Naive thymus-derived CD4-positive, alpha-beta T cell (primary cell): ENCODE measurements at places on chromosomes 1 and 21.

GRCh38 chr1:152946248-152946647 lies 758 bp upstream of the SPRR5 start:
- DNase-seq, result no peak

DNA sequence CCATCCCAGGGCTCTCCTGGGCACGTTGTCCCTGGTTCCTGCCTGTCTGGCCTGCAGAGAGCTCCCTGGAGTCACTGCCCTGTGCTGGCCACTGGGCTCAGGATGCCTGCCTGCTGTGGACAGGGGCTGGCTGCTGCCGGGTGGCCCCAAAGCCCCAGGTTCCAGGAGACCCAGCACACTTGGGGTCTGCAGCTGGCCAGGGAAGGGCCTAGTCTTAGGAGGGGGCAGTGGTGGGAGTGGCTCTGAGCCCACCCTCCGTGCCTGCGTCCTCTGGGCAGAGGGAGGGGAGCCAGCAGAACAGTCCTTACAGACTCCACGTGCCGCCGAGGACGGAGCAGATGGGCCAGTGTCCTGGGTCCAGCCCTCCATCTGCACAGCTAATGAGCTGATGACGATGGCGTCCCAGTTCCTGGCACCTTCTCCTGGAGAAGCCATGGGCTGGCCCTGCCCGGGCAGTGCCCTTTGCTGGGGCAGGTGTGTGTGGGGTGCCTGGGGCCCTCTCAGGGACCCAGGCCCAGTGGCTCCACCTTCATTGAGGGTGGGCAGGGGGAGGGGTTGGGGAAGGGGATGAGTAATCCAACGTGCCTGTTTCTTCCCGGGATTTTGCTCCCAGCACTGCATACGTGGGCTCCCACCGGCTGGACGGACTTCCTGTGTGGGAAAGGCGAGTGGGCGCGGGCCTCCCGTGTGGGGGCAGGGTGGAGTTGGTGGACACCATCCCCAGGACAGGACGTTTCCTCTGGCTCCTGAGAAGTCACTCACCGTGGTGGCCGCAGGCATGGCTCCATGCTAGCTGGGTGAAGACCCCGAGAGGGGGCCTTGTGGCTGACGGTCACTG lies 6.8 kb upstream of the PLCH2 start:
- no peak for DNase-seq

DNA sequence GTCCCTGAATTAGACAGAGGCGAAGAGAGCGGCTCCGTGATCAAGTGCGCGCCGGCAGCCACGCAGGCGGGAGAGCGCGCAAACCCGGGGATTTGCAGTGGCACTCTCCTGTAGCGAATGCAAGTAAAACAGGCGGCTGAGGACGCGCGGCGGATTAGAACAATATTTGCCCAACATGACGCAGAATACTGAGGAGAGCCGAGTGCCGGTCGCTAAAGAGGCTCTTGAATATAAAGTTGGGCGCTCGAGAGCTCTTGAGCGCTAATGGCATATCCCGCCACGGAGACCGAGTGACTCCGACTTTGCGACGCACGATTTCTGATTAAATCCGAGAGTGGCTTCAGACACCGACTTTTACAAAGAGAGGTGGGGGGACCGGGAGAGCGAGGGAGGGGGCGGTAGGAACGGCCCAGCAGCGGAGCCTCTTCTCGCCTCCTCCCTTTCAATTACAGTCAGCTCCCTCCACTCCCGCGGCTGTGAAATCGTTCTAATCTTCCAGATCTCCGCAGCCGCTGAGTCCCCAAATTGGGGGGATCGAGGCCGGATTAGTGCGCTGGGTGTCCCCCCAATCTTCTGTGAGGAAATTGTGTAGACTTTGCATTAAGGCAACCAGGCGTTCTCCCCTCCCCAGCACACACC lies 2.3 kb downstream of the PAX7 start:
- no peak for DNase-seq

GRCh38 chr1:232486454-232487207 lies 143.3 kb downstream of the SIPA1L2 start:
- no peak for DNase-seq

DNA sequence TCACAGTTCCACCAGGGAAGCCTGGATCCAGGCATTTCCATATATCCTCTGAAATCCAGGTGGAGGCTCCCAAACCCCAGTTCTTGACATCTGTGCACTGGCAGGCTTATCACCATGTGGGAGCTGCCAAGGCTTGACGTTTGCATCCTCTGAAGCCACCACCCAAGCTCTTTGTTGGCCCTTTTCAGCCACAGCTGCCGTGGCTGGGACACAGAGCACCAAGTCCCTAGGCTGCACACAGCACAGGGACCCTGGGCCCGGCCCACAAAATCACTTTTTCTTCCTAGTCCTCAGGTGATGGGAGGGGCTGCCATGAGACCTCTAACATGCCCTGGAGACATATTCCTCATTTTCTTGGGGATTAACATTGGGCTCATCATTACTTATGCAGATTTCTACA lies 22.3 kb downstream of the RNPC3 start:
- no peak for DNase-seq

- DNase-seq, result no peak
These were observed 14.0 kb upstream of the GNG4 start for GRCh38 chr1:235663628-235664027.

GRCh38 chr1:237748171-237748960 lies 142.4 kb downstream of the ZP4 start:
- DNase-seq, result no peak

- DNase-seq, result no peak
These were observed 369.6 kb downstream of the RYR2 start for GRCh38 chr1:237411621-237412020.

DNA sequence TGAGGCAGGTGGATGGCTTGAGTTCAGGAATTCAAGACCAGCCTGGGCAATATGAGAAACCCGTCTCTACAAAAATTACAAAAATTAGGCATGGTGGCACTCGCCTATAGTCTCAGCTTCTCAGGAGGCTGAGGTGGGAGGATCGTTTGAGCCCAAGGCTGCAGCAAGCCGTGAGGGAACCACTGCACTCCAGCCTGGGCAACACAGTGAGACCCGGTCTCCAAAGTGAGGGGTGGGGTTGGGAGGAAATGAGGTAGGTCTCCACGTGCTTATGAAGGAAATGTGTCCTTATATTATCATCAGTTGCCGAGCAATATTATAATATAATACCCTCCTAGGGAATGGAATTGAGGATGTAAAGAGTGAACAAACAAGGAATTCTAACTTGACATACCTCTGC lies 2.7 kb downstream of the TMEM50B start:
- DNase-seq, result no peak

DNA sequence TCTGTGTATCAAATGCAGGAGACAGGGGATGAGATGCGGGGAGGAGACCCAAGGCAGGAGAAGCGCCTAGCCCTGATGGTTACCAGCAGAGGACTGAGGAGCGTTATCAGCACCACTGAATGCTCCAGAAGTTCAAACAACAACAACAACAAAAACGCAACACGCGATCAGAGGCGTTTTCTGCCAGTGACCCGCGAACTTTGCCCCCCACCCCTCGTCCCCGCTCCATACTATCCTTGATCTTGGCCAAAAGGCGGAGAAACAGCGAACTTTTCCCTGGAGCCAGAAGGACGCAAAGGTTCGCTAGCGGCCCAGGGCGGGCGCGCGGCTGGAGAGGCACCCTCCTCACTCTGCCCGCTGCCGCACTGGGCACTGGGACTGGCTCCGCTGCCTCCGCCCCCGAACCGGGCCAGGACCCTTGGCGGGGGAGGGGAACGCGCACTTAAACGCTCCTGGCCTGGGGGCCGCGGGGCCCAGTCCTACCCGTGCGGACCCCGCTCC lies 699 bp downstream of the ECHDC2 start:
- DNase-seq, result no peak

DNA sequence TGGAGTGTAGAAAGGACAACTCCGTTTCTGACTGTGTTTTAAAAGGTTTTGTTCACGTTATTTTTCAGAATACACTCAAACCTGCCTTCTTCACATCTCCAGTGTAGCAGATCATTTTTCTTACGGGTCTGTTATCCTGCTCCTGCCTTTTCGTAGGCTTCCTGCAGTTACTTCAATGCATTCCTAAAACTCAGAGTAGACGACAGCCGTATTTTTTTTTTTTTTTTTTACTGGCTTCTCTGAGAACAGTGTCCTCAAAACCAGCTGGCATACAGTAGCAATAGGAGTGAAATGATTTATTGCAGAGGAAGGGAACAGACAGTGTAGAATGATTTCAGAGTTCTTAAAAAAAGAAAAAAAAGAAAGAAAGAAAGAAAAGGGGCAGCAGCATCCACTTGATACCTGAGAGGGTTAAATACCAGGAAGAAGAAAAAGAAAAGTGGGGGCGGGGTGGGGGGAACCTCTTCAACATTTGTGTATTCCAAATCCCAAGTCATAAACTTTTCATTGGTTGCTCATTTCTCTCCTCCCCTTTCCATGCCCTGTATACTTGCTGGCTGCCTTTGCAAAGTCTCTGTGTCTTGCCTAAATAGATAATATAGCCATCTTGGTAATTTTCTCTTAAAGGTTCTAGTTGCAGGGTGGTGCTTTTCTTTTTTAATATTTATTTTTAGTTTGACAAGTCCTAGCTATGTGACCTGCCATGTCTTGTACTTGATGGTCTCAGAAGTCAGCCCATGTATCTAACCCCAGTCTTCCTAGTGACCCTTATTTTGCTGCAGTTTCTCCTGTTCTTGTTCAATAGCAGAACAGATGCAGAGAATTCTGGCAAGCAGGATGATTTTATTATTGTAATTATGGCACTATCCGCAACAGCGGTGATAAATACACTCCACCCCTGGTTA lies 2.8 kb downstream of the TGFB2 start:
- DNase-seq, result no peak

DNA sequence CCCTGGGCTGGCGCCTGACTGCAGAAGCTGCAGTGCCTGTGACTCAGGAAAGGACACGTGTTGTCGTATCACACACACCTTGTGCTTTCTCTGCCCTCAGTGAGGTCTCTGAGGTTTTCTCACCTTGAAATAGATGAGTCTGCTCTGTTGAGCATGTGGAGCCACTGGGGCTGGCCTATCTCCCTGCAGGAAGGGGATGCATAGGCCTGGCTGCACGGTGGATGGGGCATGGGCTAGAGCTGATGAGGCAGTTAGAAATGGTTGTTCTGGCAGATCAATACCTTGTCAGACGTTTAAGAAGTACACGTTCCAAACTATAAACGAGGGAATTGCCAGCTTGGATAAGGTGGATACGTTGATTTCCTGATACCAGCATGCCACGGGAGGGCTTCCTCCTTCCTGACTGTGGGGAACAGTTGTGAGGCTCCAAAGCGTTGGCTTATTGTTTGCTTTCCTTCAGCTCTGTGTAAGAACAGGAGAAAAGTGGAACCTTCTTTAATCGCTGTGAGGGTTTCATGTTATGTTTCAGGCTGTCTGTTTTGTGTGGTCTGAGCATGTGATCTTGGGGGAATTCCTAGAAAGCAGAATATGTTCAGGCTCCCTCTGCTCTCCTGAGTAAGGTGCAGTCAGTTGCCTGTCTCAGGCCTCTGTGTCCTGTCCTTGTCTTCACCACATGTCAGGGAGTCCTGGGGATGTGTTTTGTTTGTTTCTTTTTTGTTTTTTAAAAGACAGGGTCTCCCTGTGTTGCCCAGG lies 44.8 kb downstream of the PCNT start:
- peak; percentile 14 for DNase-seq

DNA sequence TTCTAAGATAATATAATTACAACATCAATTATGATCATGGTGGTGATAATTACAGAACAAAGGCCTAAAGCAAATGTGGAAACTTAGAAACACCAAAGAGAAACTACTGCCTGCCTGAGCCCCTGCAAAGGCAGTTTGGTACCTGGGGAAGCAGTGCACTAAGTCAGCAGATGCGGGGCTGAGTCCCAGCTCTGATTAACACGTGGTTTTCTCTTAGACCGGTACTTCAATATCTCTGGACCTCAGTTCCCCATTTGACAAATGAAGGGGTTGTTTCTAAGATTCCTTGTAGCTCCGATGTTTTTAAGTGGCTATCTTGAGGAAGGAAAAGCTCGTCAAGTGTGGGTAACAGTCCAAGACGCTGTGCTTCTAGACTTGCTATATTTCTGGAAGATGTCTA lies 16.7 kb upstream of the PLEKHA6 start:
- DNase-seq, result no peak

- DNase-seq, result no peak
These were observed 38.2 kb downstream of the PAX7 start for GRCh38 chr1:18668750-18669404.

DNA sequence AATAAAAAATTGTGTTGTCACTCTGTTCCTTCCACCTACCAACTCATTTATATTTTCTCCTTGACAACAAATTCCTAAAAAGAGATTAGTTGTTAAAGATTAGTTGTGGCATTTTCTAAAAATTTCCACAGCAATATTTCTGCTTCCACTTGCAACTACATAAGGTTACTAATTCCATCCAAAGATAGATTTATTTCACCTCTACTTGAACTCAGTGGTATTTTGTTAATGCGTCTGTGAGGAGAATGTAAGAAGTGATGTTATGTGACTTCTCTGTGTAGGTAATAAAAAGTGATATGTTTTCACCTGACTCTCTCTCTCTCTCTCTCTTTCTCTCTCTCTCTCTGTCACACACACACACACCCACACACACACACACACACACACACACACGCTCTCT lies 1104.8 kb downstream of the AMY1C start:
- DNase-seq, result no peak

DNA sequence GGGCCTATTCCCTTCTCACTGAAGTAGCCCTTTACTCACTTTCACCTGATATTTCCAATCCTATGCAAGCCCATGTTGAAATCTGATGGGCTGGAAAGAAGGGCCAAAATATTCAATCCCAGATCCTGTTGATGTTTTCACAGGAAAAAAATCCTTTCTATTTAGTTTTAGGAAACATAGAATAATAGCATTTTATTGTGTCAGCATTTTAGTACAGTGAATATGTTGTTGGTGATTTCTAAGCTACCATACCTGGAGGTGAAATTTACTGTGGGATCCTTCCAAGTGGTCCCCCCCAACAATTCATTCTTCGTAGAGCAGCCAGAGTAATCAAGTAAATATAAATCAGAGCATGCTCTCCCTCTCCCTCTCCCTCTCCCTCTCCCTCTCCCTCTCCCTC lies 3.4 kb upstream of the UBE2U start:
- no peak for DNase-seq

GRCh38 chr1:55286856-55287602 lies 71.9 kb upstream of the USP24 start:
- DNase-seq, result no peak

GRCh38 chr1:205590457-205590768 lies 41.4 kb downstream of the ELK4 start:
- no peak for DNase-seq

DNA sequence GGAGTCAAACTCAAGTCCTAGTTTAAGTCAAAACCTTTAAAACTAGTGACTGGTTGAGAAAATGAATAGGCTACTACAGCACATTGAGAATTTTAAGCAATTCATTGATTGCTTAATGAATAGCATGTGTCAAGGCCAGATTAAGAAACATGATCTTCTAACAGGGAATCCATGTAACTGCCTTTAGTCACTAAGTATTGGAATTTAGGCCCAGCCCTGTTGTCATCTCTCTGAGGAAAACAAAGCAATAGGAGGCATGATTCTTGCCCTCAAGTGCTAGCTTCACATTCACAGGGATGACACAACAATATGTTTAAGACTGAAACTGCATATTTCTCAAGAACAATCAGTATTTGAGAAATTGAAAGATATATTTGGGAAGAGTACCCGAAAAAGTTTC lies 70.0 kb upstream of the PTGS2 start:
- no peak for DNase-seq
